ENCODE measurements at places on chromosomes 3 and 15.
A peak's percentile ranks its signal among the peaks of the same experiment; 100 is the strongest.

DNA sequence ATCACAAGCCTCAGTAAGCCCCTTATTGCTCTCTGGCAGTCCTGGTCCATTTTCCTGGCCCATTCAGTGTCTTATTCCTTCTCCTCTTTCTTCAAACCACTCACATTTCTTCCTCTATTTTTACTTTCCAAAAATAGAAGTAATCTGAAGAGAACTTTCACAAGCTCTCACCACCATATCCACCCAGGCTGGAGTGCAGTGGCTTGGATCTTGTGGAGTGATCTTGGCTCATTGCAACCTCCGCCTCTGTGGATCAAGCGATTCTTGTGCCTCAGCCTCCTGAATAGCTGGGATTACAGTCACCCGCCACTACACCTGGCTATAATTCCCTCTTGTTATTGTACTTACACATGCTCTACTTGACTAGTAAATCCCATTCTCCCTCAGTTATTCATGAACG lies 16.8 kb downstream of the ARMC8 start:
- DNase-seq = no peak

GRCh38 chr15:41564960-41565502 lies 6.0 kb downstream of the TYRO3 start:
- DNase-seq = no peak

- DNase-seq = no peak
These were observed 21.2 kb downstream of the DCAF1 start for GRCh38 chr3:51478630-51479029.

- no peak for DNase-seq
These were observed 668.8 kb upstream of the ADAMTS9 start for GRCh38 chr3:65356331-65357248.

DNA sequence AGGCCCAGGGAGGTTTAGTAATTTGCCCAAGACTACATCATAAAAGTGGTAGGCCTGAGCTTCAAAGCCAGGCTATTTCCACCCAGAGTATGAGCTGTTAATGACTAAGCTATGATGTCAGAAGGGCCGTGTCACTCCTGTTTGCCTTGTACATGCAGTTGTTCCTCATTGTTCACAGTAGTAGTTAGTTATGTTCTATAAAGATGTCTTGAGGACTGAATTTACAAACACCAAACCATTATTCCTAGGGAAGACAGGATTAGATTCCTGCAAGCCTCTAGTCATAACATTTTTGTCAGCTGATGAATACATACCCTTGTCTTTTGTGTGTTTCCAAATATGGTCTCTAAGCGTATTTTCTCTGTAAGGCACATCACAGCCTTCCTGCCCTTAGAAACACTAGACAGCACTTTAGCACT lies 20.9 kb upstream of the LARS2 start:
- DNase-seq = no peak

- DNase-seq = no peak
These were observed 430 bp downstream of the SLCO2A1 start for GRCh38 chr3:134029256-134029733.

- DNase-seq = no peak
These were observed 21.3 kb upstream of the RIOX2 start for GRCh38 chr3:97993526-97993925.

DNA sequence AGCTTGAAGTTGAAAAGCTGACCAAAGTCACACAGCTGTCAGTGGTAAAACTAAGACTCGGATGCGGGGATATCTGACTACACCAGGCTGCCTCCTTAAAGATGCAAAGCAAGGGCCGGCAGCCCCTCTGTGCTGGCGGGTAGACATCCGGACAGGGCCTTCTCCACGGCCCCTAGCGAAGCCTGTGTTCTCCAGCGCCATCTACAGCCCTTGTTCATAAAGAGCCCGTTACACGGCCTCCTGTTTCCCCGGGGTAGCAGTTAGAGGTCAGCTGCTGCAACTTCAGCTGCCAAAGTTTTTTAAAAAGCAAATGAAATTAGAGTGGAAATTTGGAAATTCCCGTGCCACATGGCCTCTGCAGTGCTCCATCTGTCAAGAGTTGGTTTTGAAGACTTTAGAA lies 383.0 kb downstream of the TBL1XR1 start:
- DNase-seq = peak; percentile 1

DNA sequence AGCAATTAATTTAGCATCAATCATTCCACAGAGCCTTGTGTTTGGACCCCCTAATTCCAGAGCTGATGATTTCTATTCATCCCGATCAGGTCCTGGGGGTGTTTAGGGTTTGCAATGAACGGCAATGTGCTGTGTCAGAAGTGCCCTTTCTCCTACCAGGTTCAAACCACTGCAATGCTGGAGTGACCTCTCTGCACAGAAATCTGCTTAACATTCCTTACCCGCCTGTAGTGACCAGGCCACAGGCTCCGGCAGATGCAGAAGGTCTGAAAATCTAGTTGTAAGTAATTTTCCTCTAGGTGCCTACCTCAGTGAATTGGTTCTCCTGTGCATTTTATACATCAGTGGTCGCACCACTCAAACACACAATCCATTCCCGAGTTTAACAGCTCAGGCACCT lies 725.3 kb upstream of the CFAP20DC start:
- no peak for DNase-seq

DNA sequence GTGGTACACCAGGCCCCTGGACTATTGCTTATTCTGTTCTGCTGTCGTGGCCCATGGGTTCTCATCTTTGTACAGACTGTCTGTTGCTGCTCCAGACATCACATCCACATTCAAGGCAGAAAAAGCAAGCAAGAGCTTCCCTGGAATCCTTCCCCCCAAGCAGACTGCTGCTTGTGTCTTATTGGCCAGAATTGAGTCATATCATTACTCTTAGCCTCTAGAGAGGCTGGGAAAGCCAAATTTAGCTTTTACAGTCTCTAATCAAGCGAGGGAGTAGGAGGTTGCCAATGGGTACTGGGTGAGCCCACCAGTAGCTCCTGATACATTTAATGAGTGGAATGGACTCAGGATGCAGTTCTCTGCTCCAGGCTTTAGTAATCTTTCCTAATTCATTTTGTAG lies 39.4 kb downstream of the RAB6B start:
- DNase-seq = no peak

DNA sequence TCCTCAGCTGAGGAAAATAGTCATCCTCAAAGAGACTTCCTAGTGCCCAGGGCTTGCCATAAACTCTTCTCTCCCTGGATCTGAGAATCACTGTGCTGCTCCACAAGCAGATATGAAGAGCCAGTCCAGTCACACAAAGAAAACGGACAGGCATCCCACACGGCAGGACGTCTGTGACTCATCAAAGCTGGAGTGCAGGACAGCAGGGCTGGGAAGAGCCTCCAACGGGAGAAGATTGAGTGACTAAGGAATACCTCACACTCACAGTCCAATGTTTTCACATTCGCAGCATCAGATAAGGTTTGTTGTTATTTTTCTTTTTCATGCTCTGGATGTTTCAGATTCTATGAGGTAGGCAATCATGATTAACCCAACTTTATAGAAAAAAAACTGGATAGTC lies 57.8 kb downstream of the NEK10 start:
- peak; percentile 82 for DNase-seq

GRCh38 chr3:58167431-58168351 lies 43.1 kb downstream of the DNASE1L3 start:
- no peak for DNase-seq

DNA sequence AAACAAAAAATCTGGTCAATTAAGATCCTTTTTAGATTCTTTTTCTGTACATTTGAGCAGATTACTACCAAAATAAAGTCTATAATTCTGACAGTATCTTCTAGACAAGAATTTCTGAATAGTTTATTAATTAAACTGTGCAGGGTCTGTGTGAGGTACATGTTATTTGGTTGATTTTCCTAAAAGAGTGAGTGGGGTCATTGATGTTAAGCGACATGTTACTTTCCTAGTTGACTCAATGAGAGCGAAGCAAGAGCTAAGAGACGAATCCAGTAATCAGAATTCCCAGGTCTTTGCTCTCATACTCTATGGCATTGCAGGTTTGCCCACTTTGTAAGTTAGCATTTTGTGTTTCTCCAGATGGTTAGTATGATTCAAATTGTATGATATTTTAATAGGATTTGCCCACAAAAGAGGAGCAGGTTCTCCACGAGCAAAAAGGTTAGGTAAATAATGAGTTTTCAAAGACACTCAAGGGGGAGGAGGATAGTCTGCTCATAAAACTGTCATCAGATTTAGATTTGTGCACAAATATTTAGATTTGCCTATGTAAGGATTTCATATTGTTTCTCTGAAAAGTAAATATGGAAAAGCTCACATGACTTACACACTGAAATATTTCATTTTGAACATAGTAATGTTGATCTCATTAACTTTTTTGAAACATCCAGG lies 217.2 kb upstream of the CGNL1 start:
- no peak for DNase-seq

- no peak for DNase-seq
These were observed 78.8 kb downstream of the PDCD6IP start for GRCh38 chr3:33877187-33877586.

DNA sequence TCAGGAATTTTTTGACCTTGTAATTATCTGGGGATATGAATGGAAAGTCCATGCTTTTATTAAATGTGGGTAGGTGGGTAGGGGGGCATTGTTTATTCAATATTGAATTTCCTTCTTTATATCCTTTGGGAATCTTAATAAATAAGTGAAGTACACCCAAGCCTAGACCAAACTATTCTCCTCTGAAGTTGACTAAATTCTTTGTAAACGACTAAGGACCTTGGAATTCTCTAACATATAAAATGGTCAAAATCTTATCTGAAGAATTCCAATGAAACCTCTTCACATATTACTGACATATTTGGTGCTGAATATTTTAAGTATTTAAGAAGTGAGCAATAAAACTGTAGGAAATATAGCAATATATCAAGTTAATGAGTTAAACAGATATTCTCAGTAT lies 1432.1 kb upstream of the GBE1 start:
- no peak for DNase-seq

DNA sequence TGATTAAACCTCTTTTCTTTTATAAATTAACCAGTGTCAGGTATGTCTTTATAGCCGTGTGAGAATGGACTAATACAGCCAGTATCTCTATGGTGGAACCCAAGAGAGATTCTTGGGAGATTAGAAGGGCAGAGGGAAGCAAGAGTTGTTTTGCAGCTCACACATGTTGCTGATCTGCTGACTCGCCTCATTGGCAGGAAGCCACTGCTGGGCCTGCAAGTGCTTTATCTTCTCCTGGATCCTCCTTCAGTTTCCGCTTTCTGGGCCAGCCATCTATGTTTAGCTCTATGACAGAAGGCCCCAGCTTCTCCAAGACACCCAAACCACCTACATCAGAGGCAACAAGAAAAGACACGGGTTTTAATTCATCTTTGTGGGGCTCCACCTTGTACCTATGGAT lies 23.4 kb upstream of the GALNT15 start:
- DNase-seq = no peak

- no peak for DNase-seq
These were observed 17.9 kb downstream of the EPHB3 start for GRCh38 chr3:184579513-184579912.

DNA sequence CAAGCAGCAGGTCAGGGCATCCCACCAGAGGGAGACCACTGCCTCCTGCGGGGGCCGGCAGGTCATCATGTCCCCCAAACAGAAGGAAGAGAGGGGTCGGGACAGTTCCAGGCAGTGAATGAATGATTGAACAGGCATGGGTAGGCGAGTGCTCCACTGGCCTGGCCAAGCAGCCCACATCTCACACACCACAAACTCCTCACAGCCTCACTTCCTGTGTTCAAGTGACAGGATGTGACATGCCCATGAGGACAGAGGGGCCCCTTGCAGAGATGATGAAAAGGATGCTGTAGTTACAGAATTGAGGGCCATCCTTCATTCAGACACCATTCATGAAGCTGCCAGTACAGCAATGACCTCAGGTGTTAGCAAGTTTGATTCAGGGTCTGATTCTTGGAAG lies 3.7 kb downstream of the IQSEC1 start:
- DNase-seq = no peak

- no peak for DNase-seq
These were observed 287.0 kb downstream of the SI start for GRCh38 chr3:164791263-164791662.

- no peak for DNase-seq
These were observed 2.1 kb downstream of the TNK2 start for GRCh38 chr3:195905970-195906864.

- DNase-seq = no peak
These were observed at the start of gene SLC7A14 for GRCh38 chr3:170585937-170586310. Gene SLC7A14, minus strand, starts transcription at chr3:170586075. Its CDS starts 59,139 bp downstream, at chr3:170526936.

GRCh38 chr3:147930232-147930807 lies 521.2 kb downstream of the ZIC1 start:
- DNase-seq = no peak

DNA sequence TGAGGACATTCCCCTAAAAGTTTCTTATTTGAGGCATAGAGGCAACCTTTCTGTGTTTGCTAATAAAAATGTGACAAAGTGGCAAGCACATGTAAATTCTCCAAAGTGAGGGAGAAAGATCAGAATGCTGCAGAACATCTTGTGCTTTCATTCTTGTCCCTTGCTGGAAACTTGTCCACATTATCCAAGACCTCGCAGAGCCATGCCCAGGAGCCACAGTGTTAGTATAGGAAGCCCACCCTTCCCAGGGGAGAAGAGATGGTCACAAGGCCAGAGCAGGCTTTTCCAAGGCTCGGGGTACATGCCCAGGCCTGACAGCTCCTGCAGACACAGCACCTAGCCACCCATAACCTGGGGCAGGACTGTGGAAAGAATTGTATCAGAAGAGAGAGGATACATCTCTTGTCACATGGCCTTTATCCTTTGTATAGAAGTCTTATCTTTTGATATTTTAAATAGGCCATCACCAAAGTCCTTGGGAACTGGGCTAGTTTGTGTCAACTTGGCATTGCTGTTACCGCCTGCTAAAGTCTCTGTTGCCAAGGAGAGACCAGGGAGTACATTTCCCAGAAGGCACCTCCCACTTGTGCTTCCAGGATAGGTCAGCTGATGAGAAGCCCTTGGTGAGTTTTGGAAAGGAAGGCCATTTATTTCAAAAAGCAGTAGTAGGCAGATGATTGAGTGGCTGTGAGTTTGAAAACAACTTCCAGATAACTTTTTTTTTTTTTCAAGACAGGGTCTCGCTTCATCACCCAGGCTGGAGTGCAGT lies 10.5 kb downstream of the DLEC1 start:
- no peak for DNase-seq

GRCh38 chr3:185070491-185071286 lies 82.2 kb downstream of the C3orf70 start:
- no peak for DNase-seq

DNA sequence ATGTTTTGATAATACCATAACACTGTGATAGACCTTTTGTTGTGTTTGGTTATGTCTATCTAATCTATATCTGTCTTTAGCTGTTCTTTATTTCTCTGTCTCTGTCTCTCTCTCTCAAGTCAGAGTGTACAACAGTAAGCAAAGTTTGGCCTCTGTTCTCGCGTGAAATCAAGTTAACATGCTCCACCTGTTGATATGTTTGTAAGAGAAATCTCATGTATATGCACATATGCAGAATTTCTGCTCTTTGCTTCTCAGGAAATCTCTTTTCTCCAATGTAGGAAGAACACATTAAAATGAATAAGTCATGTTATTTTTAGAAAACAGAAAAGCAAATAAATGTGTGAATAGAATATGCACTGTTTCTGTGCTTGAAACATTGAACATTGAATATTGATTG lies 425.5 kb upstream of the SEMA6D start:
- DNase-seq = no peak

GRCh38 chr15:63920504-63921175 lies 86.9 kb upstream of the HERC1 start:
- peak; percentile 93 for DNase-seq
